ENCODE measurements at places on chromosomes 12 and 14.

- DNase-seq: peak; percentile 35
These were observed 100.5 kb downstream of the LRRC74A start for GRCh38 chr14:76926521-76927251.

GRCh38 chr12:82973592-82973991, 286.9 kb downstream of the TMTC2 start:
- no peak for DNase-seq

GRCh38 chr12:121064116-121064515, 25.1 kb upstream of the OASL start:
- DNase-seq: no peak

GRCh38 chr12:46921048-46921763, 95.4 kb upstream of the SLC38A4 start:
- no peak for DNase-seq

- DNase-seq: peak; percentile 79
These were observed at the start of the genes CBLN3 and KHNYN for GRCh38 chr14:24429395-24430142. Gene CBLN3 (minus strand): TSS chr14:24429668. CDS start chr14:24429054, 614 bp downstream. Gene KHNYN (plus strand): TSS chr14:24429954. CDS start chr14:24430731, 777 bp downstream.

Data from stimulated activated CD8-positive, alpha-beta memory T cell treated with anti-CD3 and anti-CD28 coated beads, Interleukin-4, amount 100 ng/mL, for 24 hours (primary cell).